ENCODE measurements at places on chromosomes 7 and 10. TPM values are rescaled to one million over a fixed set of nuclear protein-coding genes. Genes with fewer than 3 reads are reported as not detected.
A peak's percentile ranks its signal among the peaks of the same experiment; 100 is the strongest.

GRCh38 chr10:104254493-104255310 is at the start of gene GSTO1:
TSS of gene GSTO1 (plus strand) at chr10:104254892. CDS start at chr10:104254929, 37 bp downstream.
- DNase-seq: peak; percentile 62

DNA sequence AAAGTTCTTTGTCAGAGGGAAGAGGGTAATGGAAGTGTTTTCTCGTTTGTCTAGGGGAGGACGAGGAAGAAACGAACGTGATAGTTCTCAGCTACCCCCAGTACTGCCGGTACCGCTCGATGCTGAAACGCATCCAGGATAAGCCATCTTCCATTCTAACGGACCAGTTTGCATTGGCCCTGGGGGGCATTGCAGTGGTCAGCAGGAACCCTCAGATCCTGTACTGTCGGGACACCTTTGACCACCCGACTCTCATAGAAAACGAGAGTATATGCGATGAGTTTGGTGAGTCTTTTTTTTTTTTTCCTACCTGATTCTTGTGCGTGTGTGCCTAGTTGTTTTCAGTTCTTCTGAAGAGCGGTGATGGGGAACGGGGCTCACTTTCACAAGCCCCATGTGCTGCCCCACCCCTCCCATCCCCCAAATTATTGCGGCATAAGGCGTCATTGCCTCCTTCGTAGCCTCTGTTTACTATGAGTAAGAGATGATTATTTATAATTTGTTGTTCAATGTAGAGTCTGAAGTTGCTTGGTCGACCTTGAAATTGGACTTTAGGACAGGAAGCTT is 98.6 kb downstream of the ARID5B start:
- no peak for DNase-seq

DNA sequence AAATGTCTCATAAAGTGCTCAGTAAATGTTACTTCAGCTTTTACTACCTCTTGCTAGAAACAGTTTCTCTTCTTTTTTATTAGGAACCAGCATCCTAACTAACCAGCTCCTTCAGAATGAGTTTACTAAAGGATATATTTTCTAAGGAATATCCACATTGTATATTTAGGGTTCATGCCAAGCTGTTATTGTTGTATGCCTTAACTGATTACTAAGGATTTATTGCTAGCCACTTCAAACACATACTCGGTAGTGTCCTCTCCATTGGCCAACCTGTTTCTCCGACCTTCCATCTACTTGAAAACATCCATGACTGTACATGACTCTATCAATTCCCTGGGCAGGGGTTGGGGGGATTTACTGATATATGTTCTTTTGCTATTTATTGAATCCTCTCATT is 906.3 kb upstream of the SORCS1 start:
- no peak for DNase-seq

DNA sequence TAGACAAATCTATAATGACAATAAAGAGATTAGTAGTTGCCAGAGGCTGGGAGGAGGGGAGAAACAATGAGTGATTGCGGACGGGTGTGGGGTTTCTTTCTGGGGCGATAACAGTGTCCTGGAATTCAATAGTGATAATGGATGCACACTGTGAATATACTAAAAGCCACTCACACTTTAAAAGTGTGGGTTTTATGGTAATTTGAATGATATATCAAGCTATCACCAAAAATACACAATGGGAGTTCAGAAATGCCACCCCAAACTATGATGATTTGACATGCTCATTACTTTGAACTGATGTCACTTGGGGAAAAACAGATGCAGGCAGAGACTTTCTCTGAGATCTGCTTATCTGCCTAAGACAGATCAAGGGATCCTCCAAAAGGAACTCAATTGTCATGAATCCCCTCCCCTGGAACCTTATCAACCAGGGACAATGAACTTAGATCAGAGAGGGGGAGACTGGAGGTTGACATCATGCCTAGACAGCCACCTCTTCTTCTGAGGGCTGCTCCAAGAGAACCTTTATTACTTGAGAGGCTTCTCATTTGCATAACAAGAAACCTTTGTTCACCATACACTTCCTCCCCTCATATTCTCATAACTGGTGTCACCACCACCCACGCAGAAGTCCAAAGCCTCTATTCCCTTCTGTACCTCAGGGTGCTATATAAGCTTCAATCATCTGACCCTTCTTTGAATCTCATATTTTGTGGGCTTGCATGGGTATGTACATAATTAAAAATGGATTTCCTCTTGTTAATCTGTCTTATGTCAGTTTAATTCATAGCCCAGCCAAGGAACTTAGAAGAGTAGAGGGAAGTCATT is 14.8 kb upstream of the ZC3HAV1 start:
- no peak for DNase-seq

- no peak for DNase-seq
Measured at GRCh38 chr10:22342421-22342820, 2.9 kb upstream of the SPAG6 start.

GRCh38 chr10:11479300-11479699 is 132.2 kb downstream of the USP6NL start:
- no peak for DNase-seq

- no peak for DNase-seq
Measured at GRCh38 chr7:107236862-107237261, 68.1 kb downstream of the HBP1 start.

DNA sequence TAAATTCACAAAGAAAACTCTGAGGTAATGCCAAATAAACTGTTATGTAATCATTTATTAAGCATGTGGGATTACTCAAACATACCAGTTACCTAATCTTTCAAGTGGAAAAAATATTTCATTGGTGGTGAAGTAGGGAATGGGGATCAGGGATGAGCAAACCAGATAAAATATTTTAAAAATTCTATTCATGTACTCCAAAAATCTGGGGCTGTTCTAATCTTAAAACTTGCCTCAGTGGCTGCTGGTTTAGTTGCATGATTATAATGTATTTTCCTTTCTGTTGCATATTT is 19.5 kb downstream of the LMOD2 start:
- DNase-seq: no peak

- no peak for DNase-seq
Measured at GRCh38 chr10:52040486-52040885, 273.6 kb upstream of the DKK1 start.

DNA sequence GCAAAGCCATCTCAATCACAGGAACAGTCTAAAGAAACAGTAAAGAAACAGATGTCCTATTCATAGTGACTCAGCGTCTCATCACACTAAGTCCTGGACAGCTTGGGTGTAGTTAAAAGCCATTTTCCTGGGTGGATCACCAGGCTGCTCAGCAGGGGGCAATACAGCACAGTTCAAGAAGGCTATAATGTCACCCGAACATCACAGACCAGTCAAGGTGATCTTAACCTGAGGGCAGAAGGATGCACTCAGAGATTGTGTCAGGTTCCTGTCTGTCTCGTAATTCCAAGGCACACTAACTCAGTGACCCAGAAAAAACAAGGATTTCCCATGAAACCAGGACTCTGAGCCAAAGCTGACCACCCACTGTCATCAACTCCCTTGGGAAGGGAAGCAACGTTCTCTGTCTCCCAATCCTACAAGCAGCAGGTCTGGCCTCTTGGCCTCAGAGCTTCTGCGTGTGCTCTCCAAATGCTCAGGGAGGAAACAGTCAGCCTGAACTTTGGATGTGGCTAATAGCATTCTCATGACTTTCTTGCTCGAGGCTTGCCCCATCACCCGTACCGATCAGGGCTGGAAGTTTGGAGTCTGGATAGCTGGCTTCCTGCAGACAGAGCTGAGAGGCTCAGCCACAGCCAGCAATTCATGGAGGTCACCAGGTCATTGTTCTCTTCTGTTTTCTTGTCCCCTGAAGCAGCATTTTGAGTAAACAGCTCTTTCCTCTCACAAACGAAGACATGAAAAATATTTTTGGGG is 90.4 kb upstream of the FAM171A1 start:
- no peak for DNase-seq

- no peak for DNase-seq
Measured at GRCh38 chr10:28620251-28620650, 57.1 kb upstream of the BAMBI start.

- DNase-seq: no peak
Measured at GRCh38 chr7:131186816-131187215, 140.9 kb upstream of the MKLN1 start.

GRCh38 chr10:104253606-104254410 is 884 bp upstream of the GSTO1 start:
- DNase-seq: no peak

- no peak for DNase-seq
Measured at GRCh38 chr7:140605337-140605736, 35.3 kb downstream of the DENND2A start.

GRCh38 chr7:88363249-88363648 is 56.6 kb upstream of the STEAP4 start:
- no peak for DNase-seq

DNA sequence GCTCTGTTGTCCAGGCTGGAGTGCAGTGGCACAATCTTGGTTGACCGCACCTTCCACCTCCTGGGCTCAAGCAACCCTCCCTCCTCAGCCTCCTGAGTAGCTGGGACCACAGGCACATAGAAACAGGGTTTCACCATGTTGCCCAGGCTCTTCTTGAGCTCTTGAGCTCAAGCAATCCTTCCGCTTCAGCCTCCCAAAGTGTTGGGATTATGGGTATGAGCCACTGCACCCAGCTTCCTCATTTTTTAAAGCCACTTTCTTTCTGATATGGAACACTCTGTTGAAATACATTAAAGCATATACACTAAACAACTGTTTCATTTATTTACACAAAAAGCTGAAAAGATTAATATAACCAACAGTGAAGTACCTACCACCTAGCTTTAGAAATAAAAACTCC is 117.2 kb downstream of the CLEC2L start:
- no peak for DNase-seq

- peak; percentile 27 for DNase-seq
Measured at GRCh38 chr7:135831455-135832195, 83.0 kb upstream of the FAM180A start.

DNA sequence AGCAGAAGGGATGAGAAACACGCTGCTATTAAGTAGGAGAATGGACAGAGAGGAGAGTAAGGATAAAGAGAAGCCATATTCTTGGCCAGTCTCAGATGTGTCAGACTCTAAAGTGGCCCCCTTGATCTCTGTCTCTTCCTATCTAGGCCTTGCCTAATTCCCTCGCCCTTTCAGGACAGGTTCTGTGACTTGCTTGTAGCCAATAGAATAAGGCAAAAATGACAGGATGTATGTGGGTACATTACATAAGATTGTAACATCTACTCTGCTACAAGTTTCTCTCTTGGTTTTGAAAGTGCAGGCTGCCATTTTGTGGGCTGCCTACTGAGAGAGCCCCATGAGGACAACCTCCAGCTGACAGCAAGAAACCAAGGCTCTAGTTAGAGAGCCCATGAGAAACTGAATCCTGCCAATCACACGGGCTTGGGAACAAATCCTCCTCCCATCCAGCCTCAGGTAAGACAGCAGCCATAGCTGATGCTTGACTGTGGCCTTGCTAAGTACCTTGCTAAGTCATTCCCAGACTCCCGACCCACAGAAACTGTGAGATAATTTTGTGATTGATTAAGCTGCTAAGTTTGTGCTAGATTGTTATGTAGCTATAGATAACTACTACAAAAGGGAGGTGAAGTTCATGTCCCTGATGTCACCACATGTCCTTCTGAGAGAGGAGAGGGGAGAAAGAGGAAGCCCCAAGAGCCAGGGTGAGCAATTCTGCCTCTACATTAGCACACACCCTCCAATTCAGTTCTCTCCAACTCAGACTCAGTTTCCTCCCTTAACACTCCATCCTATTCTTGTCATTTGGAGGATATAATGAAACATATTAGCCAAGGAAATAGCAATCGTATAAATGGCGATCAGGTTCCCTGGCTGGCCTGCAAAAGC is 185.5 kb downstream of the SGMS1 start:
- no peak for DNase-seq

DNA sequence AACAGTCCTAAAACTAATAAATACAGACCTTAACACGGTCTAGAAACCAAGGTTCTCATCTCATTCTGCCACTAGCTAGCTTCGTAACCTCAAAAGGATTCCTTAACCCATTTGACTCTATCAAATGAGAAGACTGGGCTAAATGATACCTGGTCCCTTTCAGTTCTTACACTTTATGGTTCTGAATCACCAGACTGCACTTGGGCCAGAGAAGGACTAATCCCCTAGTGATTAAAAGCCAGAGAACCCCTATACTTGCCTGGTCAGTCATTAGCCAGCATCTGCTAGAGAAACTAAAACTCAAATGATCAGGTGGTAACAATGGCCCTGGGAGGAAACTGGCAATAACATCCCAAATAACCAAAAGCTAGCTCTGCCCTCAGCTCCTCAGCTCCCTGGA is 16.8 kb downstream of the TMEM243 start:
- no peak for DNase-seq

- peak; percentile 83 for DNase-seq
Measured at GRCh38 chr10:49177391-49178355, 10.5 kb downstream of the TMEM273 start.

DNA sequence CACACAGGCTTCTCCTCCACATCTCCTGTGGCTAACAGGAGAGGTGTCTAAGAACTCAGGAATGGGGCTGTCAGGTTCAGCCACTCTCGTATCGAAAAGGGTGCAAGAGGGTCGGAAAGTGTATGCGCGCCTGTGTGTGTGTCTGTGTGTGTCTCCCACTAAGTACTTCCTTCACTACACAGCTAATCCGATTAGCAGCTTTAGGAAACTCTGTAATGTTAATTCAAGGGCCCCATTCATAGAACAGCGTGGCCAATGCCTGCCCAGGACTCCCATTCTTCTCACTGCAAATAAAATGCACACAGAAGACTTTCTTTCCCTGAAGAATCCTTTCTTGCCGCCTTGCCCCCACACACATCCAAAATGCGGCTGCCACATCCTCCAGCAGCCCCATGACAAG is 39.9 kb downstream of the TLL2 start:
- no peak for DNase-seq

GRCh38 chr7:16266877-16267276 is 154.5 kb downstream of the CRPPA start:
- no peak for DNase-seq

- no peak for DNase-seq
Measured at GRCh38 chr7:17460665-17461064, 162.2 kb downstream of the AHR start.

- no peak for DNase-seq
Measured at GRCh38 chr7:74713567-74713966, 56.0 kb downstream of the GTF2I start.

Gene DPYSL4
- 5.4 TPM for total RNA-seq

Gene CNPY1
- total RNA-seq: not detected

Gene ZNF212
- total RNA-seq: 13.5 TPM

Gene TMEM72
- total RNA-seq: not detected

Gene ACBD7
- 2.6 TPM for total RNA-seq

Gene OPN1SW
- total RNA-seq: not detected

Gene FAM25G
- total RNA-seq: not detected

All from activated CD4-positive, alpha-beta memory T cell treated with anti-CD3 and anti-CD28 coated beads, Interleukin-2, amount 10 ng/mL, durations not matched to agents 7 days and 5 days (primary cell).